T-helper 2 cell (primary cell): ENCODE measurements at places on chromosomes 5 and 9.

GRCh38 chr9:23644326-23644725 lies 181.7 kb downstream of the ELAVL2 start:
- no peak for DNase-seq

DNA sequence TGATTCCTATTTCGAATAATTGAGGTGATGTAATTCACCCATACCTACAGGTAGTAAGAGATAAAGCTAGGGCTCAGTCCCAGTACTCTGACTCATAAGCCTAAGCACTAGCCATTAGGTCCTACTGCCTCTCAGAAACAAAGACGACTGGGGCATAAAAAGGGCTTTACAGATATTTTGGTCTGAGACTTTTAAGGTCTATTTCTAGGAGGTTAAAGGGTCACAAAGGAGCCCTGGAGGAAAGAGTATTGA lies 69.8 kb downstream of the SGCD start:
- no peak for DNase-seq

DNA sequence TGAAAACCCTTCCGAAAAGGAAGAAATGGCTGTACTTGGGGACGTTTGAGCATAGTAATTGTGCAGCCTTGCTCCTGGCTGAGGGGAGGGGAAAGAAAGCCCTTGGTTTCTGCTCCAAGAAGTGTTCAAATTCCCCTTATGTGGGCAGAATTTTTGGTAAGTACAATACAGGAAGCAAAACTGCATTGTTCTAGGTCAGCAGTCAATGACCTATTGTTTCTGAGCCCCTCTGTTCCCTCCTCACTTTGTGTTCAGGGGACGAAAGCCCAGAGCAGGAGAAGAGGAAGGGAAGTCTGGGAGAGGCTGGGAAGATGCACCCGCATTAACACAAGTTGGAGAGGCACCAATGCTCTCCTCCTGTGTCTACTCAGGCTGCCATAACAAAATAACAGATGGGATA lies 11.9 kb downstream of the BASP1 start:
- DNase-seq = no peak

- DNase-seq = no peak
Measured at GRCh38 chr9:117416856-117417255, 2.0 kb upstream of the ASTN2 start.

- no peak for DNase-seq
Measured at GRCh38 chr9:125977223-125977622, 230.1 kb downstream of the PBX3 start.

DNA sequence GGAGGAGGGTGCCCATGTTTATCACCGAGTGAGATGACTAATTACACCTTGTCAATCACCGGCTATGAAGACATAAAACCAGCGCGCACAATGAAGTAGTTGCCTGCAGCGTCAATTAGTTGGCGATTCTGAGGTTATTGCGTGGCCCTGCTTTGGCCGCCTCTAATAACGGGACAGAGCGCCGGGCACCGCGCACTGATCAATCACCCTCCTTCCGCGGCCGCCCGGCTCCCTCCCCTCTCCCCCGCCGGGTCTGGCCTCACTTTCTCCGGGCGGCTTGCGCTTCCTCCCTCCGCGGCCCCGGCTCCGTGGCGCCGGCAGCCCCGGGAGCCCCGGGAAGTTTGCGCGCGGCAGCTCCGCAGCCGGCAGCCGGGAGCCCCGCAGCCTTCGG lies 3.3 kb upstream of the LHX2 start:
- DNase-seq = no peak

- no peak for DNase-seq
Measured at GRCh38 chr5:170444181-170444580, 55.0 kb upstream of the KCNMB1 start.

DNA sequence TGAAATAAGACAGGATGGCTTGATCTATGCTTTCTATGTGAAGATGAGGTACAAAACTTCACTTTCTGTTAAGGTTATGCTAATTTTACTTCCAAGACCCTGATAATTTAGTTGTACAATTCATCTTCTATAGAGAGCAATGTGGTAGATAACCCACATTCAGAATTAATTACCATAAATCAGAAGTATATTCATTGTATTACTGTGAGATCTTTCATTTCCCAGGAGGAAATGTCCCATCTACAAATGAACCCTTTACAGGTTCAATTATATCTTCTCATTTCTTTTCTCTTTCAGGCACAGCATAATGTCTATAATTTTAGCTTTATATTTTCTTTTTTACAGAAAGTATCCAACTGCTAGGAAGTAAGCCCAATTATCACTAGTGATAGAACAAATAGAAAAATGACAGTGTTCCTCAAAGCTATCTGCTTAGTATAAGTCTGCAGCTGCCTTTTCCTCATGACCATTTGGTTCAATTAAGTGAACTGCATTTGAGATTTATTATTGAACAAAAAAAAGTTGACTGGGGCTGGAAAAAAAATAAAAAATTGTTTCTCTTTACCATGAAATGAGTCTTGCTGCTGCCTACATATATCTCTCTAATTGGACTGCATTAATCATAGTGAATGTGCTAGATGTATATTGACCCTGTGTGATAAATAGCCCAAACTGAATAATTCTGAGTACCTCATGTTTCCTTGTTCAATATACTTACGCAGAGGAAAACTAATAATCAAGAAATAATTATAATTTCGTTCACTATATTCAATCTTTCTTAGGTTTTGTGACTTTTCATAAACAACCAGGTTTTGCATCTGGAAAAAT lies 1329.4 kb downstream of the PTPRD start:
- no peak for DNase-seq

DNA sequence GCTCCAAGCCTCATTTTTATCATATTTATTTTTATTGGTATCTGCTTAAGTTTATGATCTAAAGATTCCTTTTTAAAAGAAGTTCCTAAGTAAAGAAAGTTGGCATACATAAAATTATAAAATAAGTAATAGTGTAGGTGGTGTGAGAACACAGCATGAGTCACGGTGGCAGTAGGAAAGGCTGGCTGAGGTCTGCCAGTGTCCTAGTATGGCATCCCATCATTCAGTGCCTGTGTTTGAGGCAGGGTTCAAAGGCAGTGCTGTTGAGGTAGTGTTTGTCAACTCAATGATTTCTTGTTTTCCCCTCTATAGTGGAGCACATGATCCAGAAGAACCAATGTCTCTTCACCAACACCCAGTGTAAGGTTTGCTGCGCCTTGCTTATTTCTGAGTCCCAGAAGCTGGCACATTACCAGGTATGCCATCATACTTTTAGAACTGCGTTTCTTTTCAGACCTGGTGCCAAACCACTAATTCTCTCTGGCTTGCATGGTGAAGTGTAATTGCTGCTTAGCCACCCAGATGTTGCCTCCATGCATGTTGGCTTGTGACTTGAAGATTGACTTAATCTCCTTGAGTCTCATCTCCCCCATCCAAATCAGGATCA lies 18.4 kb downstream of the ZNF346 start:
- DNase-seq = no peak

GRCh38 chr5:55176176-55176818 lies 3.3 kb upstream of the CDC20B start:
- no peak for DNase-seq

- no peak for DNase-seq
Measured at GRCh38 chr5:163661360-163661759, 155.9 kb downstream of the MAT2B start.

DNA sequence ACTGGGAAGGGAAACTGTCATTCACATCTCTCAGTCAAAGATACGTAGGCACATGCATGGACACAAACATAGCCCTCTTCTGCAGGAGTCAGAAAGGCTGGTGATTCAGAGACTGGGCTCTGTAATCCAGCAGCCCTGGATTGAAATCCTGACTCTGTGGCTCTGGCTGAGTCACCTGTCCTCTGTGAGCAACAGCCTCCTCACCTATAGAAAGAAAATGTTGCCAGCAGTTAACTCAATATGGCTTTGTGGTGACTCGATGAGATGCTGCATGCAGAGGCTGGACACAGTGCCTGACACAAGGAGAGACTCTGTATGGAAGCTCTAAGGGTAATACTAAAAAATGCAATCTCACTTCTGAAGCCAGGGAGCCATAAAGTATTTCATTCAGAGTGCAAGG lies 23.9 kb upstream of the CDKN2AIPNL start:
- no peak for DNase-seq

DNA sequence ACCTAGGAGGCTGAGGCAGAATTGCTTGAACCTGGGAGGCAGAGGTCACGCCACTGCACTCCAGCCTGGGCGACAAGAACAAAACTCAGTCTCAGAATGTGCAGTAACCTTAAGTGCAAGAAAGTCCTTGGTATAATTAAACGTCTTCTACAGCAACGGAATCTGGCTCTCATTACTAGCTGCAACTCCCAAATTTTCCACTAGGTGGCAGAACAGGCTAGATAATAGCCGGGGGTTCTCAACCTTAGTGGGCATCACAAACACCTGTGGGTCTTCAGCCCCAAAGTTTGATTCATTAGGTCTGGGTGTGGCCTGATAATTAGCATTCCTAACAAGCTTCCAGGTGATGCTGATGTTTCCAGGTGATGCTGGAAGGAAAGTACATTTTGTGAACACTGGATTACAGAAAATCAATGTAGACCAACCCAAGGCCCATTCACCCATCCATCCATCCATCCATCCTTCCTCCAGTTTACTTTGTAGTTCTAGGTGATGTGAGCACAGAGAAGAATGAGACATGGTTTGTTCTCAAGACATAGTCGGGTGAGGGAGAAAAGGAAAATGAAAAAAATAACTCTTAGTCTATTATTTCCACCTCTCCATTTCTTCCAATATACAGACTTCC lies 37.3 kb downstream of the FBXW2 start:
- peak; percentile 38 for DNase-seq

DNA sequence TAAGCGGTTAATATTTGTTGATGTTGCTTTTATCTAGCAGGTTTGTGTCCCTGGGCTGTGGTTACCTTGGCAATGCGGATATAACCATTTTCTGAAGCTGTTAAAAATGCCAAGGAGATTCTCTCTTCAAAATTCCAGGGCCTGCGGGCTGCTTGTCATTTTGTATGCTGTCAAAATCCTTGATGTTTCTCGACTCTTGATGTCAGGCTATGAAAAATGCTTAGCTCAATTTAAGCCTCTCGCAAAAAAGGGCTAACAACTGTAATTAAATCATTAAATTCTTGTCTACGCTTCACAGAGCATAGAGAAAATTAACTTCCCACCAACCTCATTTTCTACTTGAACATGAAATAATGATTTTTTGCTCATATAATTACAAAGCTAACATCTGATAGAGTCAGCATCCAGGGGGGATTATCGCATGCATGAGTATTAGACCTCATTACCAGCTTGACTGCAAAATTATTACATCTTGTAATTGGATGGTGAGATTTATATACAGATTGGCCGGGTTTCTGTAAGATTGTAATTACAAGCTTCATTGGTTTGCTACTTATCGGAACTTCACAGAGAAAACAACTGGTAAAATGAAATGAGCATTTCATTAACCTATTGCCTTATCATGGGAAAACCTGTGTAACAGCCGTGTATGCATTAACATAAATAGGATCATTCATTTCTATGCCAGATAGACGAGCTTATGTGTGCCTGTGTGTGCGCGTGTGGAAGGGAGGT lies 83.1 kb upstream of the IRX1 start:
- no peak for DNase-seq

- peak; percentile 71 for DNase-seq
Measured at GRCh38 chr5:69212022-69212421, 22.6 kb downstream of the CENPH start.

- no peak for DNase-seq
Measured at GRCh38 chr9:124658165-124659017, 112.7 kb downstream of the NR6A1 start.

GRCh38 chr5:158545949-158546530 lies 553.7 kb downstream of the EBF1 start:
- DNase-seq = no peak

DNA sequence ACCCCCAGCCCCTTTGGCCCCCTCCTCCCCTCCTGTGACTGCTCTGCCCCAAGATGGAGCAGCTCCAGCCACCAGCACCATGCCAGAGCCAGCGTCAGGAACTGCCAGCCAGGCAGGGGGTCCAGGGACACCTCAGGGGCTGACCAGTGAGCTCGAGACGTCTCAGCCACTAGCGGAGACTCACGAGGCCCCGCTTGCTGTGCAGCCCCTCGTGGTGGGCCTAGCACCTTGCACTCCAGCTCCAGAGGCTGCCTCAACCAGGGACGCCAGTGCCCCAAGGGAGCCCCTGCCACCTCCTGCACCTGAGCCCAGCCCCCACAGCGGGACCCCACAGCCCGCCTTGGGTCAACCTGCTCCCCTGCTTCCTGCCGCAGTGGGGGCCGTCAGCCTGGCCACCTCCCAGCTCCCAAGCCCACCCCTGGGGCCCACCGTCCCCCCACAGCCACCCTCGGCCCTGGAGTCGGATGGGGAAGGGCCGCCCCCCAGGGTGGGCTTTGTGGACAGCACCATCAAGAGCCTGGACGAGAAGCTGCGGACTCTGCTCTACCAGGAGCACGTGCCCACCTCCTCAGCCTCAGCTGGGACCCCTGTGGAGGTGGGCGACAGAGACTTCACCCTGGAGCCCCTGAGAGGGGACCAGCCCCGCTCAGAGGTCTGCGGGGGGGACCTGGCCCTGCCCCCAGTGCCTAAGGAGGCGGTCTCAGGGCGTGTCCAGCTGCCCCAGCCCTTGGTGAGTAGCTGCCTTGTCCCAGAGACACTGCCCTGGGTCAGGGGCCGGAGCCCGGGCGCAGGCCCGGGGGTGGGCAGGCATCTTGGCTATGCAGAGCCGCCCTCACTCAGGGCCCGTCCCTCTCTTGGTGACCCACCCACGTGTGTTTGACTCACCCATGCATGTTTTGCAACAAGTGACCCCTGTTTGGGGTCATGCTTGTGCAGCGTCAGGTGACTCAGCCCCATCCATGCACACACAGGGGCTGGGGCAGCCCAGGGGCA lies 105.2 kb downstream of the WNK2 start:
- DNase-seq = no peak

GRCh38 chr9:38108326-38108725 lies 39.3 kb upstream of the SHB start:
- no peak for DNase-seq

- DNase-seq = peak; percentile 74
Measured at GRCh38 chr5:77774981-77775789, 954 bp downstream of the TBCA start.

- DNase-seq = no peak
Measured at GRCh38 chr9:20217596-20217995, 404.7 kb downstream of the MLLT3 start.

DNA sequence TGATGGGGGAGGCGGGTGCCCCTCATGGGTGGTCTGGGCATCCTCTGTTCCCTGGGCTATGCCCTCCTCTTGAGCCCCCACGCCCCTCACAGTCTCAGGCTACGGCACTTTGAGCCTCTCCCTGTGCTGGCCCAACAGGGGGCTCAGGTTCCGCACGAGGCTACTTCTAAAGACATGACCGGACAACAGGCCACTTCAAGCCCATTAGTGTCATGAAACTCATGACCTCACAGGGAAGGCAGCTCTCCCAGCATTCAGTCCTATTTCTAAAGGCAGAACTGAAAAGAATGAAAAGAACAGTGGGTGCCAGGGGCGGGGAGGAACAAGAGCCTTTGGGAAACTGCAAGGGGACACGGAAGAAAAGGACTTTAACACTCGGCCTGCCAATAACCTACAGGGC lies 45.0 kb downstream of the COL23A1 start:
- DNase-seq = no peak

DNA sequence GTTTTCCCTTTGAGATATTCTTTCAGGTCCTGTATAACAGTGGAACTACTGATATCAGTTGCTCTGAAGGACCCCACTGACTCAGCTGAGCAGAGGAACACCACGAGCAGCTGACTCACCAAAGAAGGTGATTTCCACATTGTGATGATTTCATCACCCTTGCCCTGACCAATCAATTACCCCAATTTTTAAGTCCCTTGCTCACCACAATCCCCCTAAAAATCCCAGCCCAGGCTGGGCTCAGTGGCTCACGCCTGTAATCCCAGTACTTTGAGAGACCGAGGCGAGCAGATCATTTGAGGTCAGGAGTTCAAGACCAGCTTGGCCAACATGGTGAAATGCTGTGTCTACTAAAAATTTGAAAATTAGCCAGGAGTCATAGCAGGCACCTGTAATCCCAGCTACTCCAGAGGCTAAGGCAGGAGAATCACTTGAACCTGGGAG lies 125.3 kb upstream of the ABCA1 start:
- peak; percentile 2 for DNase-seq
